Activated T-cell treated with anti-CD3 and anti-CD28 coated beads, Interleukin-2, amount 50 U/mL, for 24 hours (primary cell): ENCODE measurements at places on chromosomes 12 and 14.

GRCh38 chr14:60723907-60724618 lies at the start of gene SIX4:
Gene SIX4 (minus strand): TSS chr14:60724351. CDS start chr14:60724074, 277 bp downstream.
- DNase-seq: peak; percentile 39

DNA sequence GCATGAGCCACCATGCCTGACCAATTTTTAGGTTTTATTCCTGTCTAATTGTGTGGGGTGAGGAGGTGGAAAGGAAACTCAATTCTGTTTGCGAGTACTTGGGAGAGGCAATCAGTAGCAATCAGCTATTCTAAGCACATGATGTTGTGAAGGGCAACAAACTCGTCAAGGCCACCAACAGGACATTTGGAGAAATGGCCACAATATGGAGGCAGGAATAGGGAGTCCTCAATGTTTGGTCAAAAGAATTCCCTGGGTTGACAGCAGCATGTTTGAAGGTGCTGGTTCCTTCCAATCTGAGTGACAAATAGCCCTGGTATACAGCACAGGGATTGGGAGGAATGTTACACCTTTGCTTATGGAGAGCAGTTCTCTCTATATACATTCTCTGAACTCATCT lies 32.7 kb upstream of the USP44 start:
- no peak for DNase-seq

GRCh38 chr14:21070083-21070609 lies at the start of gene ARHGEF40:
Gene ARHGEF40 (plus strand): TSS chr14:21070304. CDS start chr14:21070397, 93 bp downstream.
- peak; percentile 49 for DNase-seq

GRCh38 chr14:47555333-47555732 lies 120.1 kb downstream of the MDGA2 start:
- DNase-seq: no peak

DNA sequence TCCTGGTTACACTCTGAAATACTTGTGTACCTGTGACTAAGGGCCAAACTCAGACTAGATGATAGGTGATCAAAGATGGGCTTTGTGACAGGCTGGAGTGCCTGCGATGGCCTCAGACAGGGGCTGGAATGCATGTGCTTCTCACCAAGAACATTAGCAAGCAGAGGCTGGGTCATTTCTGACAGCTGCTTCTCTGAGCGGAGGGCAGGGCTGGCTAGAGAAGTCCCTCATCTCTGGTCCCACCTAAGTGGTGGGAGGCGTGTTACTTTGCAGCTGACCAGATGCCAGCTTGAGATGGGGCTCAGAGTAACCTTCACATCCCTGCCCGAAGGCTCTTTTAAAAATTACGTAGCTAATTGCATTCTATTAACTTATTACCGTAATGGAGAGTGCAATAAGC lies 106.8 kb upstream of the RTL1 start:
- no peak for DNase-seq

DNA sequence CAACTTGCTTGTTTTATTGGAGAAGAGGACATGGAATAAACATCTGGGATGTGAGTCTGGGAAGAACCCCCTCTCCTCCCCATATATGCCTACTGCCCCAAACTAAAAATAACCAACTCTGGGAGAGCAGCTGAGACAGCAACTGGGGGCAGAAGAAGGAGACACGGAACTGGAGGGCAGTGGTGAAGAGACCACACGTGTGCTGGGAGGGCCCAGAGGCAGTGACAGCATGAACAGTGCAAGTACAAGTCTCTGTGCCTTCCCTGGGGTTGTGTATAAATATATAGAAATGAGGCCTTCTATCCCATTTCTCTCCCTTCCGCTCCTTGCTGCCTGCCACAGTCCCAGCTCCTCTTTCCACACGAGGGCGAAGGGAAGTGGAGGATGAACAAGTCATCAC lies 4.0 kb upstream of the KRT73 start:
- DNase-seq: no peak

DNA sequence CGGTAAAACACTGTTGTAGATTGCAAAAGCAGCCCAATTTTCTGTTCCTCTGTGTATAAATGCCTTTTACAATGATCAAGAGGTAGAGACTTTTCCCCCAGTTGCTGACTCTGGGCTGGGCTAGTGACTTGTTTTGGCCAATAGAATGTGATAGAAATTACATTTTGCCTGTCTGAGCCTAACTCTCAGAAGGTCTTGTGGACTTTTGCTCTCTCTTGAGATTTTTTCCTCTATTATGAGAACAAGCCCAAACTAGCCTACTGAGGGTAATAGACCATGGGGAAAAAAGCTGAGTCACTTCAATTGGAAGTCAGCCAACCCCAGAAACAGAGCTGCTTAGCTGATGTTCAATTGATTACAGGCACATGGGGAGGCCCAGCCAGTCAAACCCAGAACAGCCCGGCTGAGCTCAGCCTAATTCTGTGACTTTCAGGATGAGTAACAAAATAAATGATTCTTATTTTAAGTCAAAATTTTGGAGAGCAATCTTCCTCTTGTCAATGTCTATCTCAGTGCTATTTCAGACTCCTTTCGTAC lies 61.4 kb downstream of the MYF5 start:
- no peak for DNase-seq
